ENCODE measurements at places on chromosomes 4 and X.

DNA sequence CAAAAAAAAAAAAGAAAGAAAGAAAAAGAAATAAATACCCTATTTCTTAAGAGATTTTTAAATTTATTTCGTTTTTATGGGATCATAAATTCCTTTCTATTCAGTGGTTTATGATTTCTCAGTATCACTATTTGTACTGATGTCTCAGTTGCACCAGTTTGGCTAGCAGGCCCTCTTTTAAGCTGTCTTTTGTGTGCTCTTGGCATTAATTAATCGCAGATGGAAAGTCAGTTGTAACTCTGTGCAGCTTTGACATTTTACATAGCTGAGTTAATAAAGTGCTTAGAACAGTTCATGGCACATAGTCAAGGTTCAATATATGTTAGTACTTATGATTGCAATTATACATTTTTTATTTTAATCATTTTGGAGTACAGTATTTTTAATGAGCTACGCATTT lies 123.7 kb upstream of the NUDT6 start:
- DNase-seq = no peak

DNA sequence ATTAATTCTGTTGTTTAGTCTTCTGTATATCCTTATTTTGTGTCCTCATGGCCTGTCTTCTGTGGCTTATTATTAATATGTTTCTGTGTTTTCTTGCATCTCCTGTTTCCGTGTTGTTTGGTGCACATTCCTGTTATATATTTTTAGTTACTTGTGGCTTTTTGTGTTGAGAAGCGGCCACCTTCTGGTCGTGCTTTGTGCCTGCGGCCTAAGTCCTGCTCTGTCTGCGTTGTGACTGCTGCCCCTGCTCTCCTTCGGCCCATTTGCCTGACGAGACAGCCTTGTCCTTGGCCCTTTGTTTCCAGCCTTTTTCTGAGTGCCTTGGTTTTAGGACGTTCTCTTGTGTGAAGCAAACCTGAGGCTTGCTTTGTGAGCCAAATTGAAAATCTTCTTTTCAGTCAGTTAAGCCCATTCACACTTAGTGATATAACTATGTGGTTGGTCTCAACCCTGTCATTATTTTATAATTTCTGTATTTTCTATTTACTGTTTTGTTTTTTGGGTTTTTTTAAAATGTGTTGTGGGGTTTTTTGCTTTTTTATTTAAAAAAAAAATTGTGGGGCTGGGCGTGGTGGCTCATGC lies 43.8 kb downstream of the TNIP2 start:
- no peak for DNase-seq

- no peak for DNase-seq
Measured at GRCh38 chr4:20086067-20086798, 165.5 kb upstream of the SLIT2 start.

DNA sequence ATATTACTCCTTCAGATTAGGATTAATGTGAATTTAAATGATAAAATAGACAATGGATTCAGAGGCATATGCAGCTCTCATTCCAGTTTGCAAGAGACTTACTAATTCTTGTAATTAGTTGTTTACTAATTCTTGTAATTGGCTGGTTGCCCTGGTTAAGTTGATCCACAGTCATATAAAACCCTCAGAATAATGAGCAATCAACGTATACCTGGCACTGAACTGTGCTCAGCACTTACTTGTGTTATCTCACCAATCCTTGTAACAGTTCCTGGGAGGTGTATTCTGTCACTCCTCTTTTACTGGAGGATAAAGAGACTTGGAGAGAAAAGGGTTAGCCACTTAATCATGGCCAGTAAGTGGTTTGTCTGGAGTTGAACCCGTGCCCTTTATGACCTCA lies 10.5 kb downstream of the HERC5 start:
- DNase-seq = no peak

- no peak for DNase-seq
Measured at GRCh38 chr4:48266781-48267180, 2.9 kb downstream of the TEC start.

DNA sequence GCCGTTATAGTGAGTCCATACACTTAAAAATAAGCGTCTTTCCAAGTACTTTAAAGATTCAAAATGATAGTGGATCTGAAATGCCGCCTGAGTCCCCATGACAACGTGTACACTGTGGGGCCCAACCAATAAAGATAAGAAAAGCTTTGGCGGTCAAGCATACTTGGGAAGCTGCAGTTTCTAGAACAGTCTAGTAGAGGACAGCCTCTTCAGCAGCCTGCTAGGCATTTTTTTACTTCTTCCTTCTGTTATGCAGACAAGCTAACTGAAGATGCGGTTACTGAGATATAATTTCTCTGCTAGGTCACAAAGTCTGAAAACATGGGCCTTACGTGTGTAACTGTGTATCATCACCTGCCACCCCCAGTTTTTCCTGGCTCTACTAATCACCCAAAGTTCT lies 402 bp upstream of the UPRT start:
- DNase-seq = no peak

DNA sequence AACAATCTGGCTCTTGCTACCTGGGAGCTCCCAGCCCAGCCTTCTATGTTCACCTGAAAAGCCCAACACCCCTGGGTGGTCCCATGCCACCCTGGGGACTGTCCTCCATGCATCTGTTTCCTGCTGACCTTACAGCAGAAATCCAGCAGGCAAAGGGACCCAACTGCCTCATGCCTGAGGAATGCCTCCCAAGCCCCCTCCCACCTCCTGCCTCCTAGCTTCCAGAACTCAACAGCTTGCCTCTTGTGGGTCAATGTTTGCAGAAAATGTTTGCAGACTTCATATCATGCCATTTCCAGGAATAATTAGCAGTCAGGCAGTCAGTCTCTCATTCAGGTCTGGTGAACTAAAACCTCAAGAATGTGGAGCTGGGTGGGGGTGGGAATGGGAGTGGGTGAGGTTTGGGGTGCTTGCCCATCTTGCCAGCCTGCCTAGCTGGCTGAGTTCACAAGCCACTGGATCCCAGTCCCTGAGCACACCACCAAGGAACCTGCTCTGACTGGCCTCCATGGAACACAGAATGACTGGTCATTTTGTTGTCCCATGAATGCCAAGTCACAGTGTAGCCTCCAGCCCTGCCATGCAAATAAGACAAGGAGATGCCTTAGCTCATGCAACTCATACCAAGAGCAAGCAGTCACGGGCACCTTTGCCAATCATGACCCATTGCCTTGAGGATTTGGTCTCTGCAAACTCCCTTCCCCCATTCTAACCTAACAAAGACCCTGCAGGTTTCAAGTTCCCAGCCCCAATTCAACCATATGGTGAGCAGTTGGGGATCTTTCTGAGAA lies 12.1 kb upstream of the PLAC1 start:
- no peak for DNase-seq

- DNase-seq = no peak
Measured at GRCh38 chr4:88599298-88599697, 7.0 kb downstream of the HERC3 start.

DNA sequence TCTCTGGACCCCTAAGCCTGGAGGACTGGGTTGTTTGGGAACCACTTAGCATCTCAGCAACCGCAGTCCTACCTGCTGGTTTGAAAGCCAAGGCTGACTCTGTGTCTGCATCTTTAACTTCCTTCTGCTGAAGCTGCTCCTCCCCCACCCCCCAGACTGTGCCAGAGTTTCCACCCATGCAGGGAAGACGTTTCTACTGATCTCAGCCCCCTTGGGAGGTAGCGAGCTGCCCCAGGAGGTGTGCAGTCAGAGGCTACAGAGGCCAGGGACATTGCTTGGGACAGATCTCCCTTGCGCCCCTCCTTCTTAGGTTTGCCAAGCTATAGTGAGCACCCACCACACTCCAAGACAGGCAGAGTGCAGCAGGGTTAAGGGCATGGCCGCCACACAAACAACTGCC lies 4.7 kb upstream of the FATE1 start:
- DNase-seq = no peak

- DNase-seq = no peak
Measured at GRCh38 chr4:124152132-124152531, 560.4 kb downstream of the ANKRD50 start.

GRCh38 chrX:33218819-33219218 lies 7.5 kb upstream of the DMD start:
- DNase-seq = no peak

GRCh38 chr4:144289667-144290428 lies 149.3 kb upstream of the GYPA start:
- no peak for DNase-seq

DNA sequence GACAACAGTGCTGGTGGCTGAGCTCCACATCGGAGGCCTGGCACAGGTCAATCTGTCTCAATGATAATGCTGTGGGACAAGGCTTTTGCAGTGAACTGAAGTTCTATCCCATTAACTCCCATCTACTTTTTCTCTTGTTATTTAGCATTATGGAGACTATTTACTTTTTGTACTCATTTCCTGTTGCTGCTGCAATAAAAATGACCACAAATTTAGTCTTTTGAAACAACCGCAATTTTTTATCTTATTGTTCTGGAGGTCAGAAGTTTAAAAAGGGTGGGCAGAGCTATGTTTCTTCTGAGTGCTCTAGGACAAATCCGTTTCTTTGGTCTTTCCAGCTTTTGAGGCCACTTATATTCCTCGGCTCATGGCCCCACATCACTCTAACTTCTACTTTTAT lies 111.0 kb upstream of the PITX2 start:
- DNase-seq = no peak

GRCh38 chr4:66629927-66630326 lies 915.4 kb downstream of the CENPC start:
- no peak for DNase-seq

DNA sequence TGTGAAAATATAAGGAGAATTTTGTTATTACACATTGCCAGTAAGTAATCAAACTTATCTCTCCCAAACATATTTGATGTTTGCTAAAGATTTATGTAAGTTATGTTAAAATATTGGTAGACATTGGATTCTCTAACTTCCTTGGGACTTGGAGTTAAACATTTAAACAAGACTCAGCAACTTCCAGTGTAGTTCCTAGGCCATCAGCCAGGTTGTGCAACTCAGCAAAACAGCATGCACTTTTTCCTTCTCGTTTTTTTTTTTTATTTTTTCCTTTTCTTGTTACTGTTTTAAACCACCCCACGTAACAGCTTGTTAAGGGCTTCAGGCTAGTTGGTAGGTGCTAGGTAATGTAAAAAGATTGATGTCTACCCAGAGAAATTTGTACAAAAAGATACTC lies 510.4 kb downstream of the ANKRD50 start:
- DNase-seq = no peak

DNA sequence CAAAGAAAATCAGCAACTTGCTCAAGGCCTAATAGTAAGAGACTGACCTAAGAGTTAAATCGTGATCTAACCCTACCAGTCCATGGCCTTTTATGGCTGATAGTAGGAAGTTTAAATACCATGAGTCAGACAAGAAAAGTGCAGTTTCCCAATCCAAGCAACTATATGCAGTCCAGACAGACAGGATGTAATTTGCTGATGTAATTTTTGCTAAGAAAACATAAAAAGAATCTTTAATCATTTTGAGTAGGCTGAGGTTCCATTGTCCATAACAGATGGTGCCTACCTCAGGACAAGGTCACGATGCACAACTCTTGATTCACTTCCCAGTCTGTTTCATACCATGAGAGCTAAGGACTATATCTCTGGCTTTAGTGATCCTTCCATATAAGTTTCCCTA lies 317.5 kb upstream of the GRIA3 start:
- DNase-seq = no peak

DNA sequence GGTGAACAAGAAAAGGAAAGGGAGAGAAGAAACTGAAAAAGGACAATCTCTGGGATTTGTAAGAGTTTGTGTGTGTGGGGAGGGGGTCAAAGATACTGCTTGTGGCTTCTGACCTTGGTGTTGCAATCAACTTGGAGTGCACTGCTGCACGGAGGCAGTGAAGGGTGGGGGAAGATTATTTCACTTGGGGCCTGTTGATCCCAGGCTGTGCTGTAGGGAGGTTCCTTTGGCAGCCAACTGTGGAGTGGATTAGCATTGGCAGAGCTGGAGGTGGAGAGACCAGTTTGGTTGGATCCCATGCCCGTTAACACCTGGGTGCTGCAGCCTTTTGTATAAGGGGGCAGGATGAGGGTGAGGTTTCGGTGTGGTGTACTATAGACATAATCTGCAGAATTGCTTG lies 38.2 kb downstream of the AFF1 start:
- DNase-seq = no peak

DNA sequence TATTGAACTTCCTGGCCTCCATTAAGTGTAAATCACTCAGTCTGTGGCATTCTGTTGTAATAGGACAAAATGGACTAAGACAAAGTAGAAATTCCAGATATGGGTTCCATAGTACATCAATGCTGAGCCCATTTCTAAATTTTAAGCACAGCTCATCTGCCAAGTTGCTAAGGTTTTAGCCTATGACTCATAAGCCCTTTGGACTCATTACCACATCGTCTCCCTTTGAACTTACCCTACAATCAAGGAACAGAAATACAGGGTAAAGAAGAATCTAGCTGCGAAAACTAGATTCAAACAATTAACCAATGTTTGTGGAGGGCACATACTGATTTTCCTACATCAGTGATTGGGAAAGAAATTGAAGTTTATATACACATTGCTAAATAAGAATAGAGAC lies 31.8 kb downstream of the NAA11 start:
- no peak for DNase-seq

DNA sequence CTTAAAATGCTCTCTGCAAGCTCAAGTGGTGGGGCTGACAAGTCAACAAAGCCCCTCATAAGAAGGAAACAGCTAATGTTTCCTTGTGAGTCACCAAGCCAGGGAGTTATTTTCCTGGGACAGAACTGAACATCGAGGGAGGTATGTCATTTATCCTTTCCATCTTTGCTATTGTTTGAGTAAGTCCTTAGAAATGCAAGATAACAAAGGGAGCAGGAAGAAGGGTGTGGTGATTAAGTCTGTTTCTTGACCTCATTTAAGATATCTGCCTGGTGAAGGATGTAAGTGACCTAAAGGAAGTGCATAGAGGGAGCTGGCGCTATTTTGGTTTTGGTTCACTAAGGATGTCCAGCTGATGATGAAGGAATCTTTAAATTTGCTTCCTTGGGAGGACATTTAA lies 39.9 kb downstream of the ATG4A start:
- DNase-seq = no peak

GRCh38 chrX:102959471-102959870 lies 22.4 kb downstream of the RAB40AL start:
- no peak for DNase-seq

GRCh38 chrX:112470551-112470950 lies 209.2 kb downstream of the LHFPL1 start:
- DNase-seq = no peak

DNA sequence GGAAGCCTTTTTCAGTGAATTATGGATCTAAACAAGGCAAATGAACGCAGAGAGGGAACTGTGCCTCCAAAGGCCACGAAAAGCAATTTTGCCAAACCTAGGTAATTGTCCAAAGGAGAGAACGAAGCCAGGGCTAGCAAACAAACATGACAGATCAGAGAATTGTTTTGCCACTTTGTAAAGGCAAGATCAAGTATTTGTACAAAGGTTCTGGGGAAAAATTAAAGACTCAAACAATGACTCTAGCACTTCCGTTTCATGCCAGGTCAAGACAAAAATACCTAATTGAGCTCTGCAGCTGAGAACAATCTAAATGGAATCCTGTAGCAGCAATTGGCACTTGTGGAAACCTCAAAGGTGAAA lies 8.5 kb downstream of the RBM47 start:
- no peak for DNase-seq

Measured in activated CD4-positive, CD25-positive, alpha-beta regulatory T cell treated with anti-CD3 and anti-CD28 coated beads, Interleukin-2, amount 50 U/mL, for 72 hours (primary cell).